Hippocampal formation (tissue), 2 donors: ENCODE measurements at places on chromosomes 6 and 20.

DNA sequence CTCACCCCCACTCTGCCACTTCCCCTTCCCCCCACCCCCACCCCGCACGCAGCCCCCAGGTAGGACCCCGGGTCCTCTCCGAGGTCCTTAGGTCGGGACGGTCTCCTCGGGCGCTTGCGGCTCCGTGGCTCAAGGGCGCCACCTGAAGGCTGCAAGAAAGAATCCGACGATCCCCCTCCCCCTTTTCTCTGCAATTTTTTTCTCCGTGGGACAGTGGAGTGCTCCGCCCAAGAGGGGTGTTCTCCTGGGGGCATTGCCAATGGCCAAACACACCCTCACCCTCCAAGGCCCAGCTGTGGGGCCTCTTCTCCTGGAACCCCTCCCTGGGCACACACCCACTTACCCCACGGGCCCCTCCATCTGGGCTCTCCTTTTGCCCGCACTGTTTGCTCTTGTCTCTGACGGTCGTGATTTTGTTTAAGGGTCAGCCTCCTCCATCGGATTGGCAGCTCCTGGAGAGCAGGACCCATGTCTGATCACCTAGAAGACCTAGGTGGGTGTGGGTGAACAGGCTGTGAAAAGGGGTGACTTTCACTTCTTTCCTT lies 1.1 kb upstream of the TMEM74B start:
- DNase-seq: no peak

DNA sequence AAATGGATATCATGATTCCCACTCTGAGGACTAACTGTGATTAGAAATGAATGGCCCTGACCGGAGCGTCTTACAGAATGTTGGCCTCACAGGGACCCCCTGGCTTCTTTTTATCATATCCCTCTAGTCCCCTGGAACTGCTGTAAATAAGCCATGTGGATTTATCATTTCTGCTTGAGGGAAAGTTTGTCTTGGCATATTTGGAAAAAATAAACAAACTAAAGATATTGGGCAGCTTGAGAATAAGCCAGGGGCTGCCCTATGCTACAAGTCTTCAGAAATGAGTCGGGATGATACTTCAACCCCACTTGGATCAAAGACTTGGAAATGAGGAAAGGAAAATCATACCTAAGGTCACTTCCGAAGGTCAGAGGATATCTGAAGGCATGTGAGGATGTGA lies 179.1 kb downstream of the THBS2 start:
- DNase-seq: no peak

DNA sequence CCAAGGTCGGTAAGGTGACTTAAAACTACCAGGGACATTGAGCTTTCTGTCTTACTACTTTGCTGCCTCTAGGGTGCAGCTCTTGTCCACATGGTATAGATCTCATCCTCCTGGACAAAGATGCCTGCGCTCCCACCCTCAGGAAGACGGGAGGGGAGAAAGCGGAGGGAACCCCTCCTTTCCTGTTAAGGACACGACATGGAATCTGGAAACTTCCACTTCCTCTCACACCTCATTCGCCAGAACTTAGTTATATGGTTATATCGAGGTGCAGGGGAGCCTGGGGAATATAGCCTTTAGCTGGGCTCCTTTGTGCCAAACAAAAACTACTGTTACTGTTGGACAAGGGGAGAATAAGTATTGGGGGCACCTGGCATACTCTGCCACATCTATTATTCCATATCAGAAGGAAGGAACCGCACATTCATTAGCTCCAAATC lies 224.3 kb upstream of the TSHZ2 start:
- no peak for DNase-seq

GRCh38 chr6:145045582-145045981 lies 689.7 kb downstream of the EPM2A start:
- DNase-seq: no peak

- DNase-seq: no peak
Measured at GRCh38 chr6:101652079-101652478, 258.6 kb downstream of the GRIK2 start.

- no peak for DNase-seq
Measured at GRCh38 chr20:62485062-62485700, 9.4 kb upstream of the GATA5 start.

- no peak for DNase-seq
Measured at GRCh38 chr6:156767603-156768467, 9.3 kb upstream of the ARID1B start.

- no peak for DNase-seq
Measured at GRCh38 chr6:64054861-64055260, 419.3 kb downstream of the PHF3 start.
